ENCODE measurements at places on chromosomes 7 and 10.

- no peak for DNase-seq
These were observed 133.2 kb upstream of the TBX20 start for GRCh38 chr7:35386816-35387706.

DNA sequence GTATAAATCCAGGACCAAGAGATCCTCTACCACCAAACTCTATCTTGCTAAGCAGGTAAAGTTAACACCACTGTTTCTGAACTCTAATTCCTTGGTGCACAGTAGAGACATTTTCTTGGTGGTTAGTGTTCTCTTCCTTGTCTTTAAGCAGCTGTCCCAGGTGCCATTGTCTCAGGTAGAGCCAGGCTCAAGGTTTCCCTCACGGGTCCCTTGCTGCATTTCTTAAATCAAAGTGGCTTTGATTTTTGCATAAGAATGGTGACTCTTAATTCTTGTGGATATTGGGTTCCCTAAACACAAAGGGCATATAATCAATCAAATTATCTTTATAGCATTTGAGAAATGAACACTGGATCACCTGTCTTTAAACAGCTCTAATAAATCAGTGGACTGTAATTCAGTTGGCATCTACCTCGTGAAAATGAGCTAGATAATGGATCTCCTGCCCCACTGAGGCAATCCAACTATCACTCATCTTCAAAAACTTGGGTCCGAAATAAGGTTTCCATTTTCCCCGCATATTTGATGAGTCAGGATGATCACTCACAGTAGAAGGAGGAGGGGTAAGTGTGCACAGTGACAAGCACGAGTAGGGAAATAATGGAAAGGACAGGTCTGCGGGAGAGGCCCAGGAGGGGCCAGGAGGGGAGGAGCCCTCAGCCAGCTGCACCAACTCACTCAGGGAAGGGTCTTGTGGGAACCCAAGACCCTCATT, 2.4 kb downstream of the ABCC2 start:
- DNase-seq = no peak

- DNase-seq = no peak
These were observed 639.2 kb upstream of the POT1 start for GRCh38 chr7:125568799-125569198.

DNA sequence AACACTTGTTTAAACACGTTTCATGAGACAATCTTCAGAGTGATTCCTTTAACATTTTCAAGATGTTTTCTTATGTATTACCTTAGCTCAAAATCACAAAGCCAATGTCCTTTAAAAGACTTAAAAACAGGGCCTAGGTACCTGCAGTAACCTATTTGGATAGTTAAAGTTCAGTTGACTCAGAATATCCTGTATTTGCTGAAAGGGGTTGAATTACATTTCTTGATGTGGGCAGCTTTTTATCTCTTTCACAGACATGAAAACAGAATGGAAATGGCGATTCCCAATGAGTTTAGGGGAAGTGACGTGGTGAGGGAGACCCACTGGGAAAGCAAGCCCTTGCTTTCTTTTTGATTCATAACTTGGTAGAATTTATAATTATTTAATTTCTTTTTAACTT, 324.4 kb upstream of the AOAH start:
- no peak for DNase-seq

DNA sequence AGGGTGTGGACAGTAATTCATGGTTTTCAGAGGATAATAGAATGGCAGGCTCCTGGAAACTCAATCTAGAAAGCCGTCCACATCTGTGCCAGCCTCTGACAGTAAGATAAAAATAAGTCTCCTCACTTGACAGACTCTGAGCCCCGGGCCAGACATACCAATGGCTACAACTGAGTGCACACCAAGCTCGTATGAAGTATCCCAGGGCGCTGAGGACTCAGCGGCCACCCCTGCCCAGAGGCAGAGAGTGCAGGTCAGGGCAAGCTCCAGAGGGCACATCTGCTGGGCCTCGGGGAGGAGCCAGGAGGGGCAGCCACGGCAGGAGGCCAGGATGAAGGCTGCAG, 262.8 kb upstream of the TCERG1L start:
- no peak for DNase-seq

GRCh38 chr7:11379641-11380040, 406.0 kb downstream of the PHF14 start:
- DNase-seq = no peak

DNA sequence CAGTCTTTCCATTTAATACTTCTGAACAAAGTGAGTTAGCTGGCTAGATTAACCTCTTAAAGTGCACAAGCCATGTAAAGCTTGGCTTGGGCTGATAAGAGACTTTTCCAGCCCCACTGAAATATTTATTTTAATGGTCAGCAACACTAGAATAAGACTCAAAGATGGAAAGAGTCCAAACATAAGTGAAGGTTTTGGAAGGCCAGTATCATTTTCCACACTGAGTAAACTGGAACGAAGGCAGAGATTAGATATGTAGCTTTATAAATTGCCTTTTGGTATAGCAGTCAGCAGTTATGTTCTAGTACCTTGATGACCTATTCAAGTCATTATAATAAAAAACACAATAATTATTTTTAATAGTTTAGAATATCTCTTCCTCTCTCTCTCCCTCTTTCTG, 102.2 kb downstream of the HDAC9 start:
- DNase-seq = no peak

- no peak for DNase-seq
These were observed 2.2 kb upstream of the SUN3 start for GRCh38 chr7:48031111-48031510.

DNA sequence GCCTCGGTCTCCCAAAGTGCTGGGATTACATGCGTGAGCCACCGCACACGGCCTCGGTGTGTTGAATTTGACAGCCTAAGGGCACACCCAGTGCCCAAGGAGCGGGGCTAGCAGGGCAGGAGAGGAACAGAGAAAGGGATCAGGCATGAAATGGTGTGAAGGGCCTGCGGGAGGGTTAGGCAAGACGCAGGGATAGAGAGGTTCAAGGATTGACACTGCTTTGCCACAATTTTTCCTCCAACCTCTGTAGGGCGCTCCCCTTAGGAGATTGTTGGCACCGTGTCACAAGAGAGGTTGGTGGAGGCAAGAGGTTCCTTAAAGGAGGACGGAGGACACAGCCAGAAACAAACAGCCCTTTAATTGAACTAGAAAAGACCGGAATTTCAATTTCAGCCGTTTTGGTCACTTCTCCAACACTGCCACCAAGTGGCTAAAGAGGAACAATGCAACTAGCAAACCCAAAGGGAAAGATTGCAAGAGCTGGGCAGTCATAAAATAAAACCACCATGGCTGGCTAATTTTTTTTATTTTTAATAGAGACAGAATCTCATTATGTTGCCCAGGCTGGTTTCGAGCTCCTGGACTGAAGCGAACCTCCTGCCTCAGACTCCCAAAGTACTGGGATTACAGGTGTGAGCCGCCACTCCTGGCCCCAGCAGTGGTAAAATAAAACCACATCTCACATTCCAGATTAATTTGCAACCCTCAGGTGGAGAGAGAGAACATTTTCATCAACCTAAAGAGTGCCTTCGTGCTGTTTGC, 6.9 kb upstream of the CREB3L2 start:
- DNase-seq = peak; percentile 73

GRCh38 chr10:70477661-70478162, 855 bp upstream of the PALD1 start:
- DNase-seq = no peak

DNA sequence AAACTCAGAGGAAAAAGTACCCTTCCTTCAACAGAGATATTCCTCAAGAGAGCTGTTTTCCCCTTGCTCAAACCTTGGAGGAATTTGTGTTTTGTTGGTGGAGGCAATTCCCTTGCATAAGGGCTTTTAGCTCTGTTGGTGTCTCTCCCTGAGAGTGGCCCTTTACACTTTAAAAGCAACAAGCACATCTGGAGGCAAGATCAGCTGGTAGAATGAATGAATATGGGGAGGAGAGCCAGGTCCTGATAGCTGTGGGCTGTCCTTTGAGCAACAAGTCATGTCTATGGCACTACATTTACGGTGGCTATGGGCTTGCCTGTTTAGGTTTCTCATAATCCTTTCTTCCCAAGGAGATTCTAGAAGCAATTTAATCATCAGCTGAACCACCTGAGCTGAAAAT, 384.0 kb downstream of the SORCS3 start:
- no peak for DNase-seq

GRCh38 chr10:87661861-87662785, 2.4 kb downstream of the PAPSS2 start:
- DNase-seq = no peak

DNA sequence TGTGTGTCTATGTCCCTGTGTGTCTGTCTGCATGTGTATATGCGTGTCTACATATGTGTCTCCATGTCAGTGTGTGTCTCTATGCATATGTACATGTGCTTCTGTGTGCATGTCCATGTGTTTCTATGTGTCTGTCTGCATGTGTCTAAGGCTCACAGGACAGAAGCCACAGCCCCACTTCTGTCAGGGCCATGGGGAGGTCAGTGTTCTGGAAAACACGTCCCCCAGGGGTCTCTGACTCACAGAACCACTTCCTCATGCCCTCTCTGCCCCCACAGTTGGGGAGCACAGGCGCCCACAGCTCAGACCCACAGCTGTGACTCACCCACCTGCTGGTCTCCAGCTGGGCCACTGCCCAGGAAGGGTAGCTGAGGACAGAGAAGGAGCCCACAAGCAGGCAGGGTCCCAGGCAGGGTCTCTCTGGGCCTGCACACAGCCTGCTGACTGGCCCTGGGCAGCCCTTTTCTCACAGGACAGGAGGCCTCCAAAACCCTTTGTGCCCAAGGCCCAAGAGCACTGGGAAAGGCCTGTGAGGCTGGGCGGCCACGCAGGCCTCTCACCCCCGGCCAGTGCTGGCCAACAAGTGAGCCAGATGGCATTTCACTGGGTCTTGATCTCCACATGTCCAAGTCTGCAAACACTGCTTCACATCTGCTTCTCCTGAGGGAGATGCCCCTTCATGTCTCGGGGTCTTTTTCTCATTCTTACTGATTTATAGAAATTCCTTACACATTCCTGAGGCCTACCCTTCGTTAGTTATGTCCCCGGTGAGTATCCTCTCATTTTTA, 102.9 kb upstream of the FAM20C start:
- DNase-seq = no peak

GRCh38 chr7:138433583-138434443, 26.2 kb upstream of the TRIM24 start:
- no peak for DNase-seq

- no peak for DNase-seq
These were observed 76.2 kb downstream of the WDR11 start for GRCh38 chr10:120927352-120927751.

- DNase-seq = no peak
These were observed 89.9 kb downstream of the GOLGA7B start for GRCh38 chr10:97939446-97939990.

DNA sequence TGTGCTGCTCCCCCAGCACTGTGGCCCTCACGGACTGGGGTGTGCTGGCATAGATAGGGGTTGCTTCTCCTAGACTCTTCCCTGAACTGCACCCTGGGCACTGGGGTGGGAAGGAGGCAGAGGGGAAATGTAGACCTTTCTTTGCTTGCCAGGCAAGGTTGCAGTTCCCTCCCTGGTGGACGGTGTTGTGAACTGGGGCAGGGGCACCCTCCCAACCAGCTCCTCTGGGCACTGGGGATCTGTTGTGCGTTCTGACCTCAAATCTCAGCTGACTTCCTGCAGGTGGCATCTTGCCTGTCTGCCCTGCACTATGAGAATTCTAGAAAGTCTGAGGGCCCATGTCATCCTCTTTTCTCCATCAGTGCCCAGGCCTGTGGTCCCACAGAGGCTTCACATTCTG, 53.9 kb downstream of the ARHGAP22 start:
- DNase-seq = no peak
